Activated T-helper 17 cell treated with anti-CD3 and anti-CD28 coated beads, Interleukin-2, amount 50 U/mL, for 72 hours (primary cell): ENCODE measurements at places on chromosomes 16 and 17. TPM values are rescaled to one million over a fixed set of nuclear protein-coding genes. Genes with fewer than 3 reads are reported as not detected.

- ATAC-seq, result no peak
These were observed 1.0 kb downstream of the FOXJ1 start for GRCh38 chr17:76139801-76140660.

DNA sequence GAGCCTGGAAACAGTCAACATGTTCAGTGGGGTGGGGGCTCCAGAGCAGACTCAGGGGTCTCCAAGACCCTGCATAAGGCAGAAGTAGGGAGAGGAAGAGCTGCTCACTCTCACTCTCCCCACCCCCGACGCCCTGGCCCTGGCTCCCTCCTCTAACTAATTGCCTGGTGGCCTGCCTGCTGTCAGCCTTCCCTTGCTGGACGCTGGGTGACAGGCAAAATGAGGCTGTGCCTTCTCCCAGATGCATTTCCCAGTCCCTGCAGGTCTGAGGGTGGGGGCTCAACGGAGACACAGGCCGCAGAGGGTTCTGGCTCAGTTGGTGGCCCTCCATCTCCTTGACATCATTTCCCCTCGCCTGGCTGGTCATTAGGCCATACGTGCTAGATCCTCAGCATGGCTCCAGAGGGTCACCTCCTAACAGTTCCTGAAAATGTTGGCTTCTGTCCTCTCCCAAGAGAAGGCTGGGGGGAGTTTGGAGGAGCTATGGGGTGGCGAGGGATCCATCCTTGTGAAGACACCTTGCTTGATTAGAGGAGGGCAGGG is 1.4 kb downstream of the FMNL1 start:
- no peak for ATAC-seq

- ATAC-seq, result no peak
These were observed 5.3 kb downstream of the SRCIN1 start for GRCh38 chr17:38600416-38600815.

GRCh38 chr17:64938925-64939474 is 19.7 kb upstream of the LRRC37A3 start:
- peak; percentile 87 for ATAC-seq

TPSD1 gene
- total RNA-seq, result not detected

GNG13 gene
- not detected for total RNA-seq
